Fibroblast of skin of right biceps (primary cell): ENCODE measurements at places on chromosomes 2 and 18.

DNA sequence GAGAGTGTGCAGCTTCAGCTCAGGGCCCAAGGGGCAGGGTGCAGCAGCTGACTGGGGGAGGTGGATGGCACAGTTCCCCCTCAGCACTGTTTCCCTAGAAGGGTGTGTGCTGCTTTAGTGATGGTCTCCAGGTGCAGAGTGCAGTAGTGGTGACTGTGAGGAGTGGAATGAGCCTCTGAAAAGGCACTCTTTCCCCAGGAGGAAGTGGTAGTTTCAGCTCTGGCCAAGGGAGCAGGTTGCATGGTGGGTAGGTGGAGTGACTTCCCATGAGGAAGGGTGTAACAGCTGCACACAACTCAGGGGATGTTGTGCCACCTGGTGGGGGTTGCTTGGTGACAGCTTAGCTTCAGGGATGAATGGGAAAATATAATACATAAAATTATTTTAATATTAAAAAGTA, 251.5 kb upstream of the NXPH2 start:
- peak; percentile 25 for DNase-seq

- no peak for DNase-seq
These were observed 52.4 kb downstream of the TNS1 start for GRCh38 chr2:217950401-217950871.

DNA sequence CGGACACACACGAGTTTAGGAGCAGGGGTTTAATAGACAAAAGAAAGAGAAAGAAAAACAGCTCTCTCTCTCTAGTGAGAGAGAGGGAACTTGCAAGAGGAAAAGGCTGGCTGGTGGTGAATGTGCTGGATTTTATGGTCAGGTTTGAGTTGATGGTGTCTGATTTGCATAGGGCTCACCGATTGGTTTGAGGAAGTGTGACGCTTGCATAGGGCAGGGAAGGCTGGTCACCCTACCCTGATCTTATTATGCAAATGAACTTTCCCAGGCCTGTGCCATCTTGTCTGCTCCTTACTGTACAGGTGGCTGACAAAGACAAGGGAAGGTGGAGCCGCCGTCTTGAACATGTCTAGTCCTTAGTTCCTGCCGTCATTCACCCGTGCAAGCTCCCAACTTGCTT, 408.9 kb downstream of the RIT2 start:
- no peak for DNase-seq

- DNase-seq = no peak
These were observed 357.6 kb downstream of the RAD51AP2 start for GRCh38 chr2:17160594-17160993.

- peak; percentile 12 for DNase-seq
These were observed 55.7 kb downstream of the DNMT3A start for GRCh38 chr2:25286025-25286400.

GRCh38 chr18:54251606-54252390, 17.5 kb upstream of the POLI start:
- no peak for DNase-seq

GRCh38 chr2:98927027-98927426, 9.0 kb downstream of the CRACDL start:
- DNase-seq = no peak
